Kidney epithelial cell (primary cell): ENCODE measurements at places on chromosomes 5 and 9. TPM values are rescaled to one million over a fixed set of nuclear protein-coding genes. Genes with fewer than 3 reads are reported as not detected.
A peak's percentile ranks its signal among the peaks of the same experiment; 100 is the strongest.

- DNase-seq, result no peak
Measured at GRCh38 chr5:56838409-56839039, 23.2 kb downstream of the MAP3K1 start.

DNA sequence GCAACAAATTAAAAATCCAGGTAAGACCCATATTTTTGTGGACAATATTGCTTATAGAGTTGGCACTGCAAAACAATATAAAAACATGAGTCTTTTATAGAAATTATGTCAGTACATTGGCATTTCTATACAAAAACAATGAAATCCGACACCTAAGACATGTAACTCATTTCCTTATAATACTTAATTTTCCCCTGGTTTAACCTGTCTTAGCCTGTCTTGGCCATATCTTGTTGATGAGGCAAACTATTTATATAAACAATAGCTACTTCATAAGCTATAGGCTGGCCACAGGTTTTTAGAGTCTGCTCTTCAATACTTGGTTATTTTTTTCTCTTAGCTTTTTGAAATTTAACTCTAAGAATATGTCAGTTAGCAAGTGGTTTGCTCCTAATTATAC is 44.7 kb upstream of the IZUMO3 start:
- no peak for DNase-seq

GRCh38 chr5:116404792-116405191 is 169.8 kb downstream of the SEMA6A start:
- no peak for DNase-seq

- DNase-seq, result no peak
Measured at GRCh38 chr9:133252301-133253020, 22.5 kb downstream of the ABO start.

- no peak for DNase-seq
Measured at GRCh38 chr5:66697796-66698564, 101.8 kb downstream of the MAST4 start.

DNA sequence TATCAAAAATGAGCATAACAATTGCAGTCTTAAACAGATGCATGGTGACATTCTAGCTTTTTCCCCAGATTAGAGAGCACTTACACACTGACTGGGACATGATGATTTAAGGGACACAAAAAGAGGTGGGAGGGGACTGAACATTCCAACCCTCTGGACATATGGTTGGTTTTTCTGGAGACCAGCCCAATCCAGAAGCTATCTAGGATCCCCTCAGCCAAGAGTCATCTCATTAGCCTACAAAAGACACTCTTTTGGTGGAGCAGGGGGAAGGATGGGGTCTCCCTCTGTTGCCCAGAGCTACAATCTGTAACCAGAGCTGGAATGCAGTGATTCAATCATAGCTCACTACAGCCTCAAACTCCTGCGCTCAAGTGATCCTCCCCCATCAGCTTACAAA is 97.3 kb upstream of the IQGAP2 start:
- DNase-seq, result no peak

- no peak for DNase-seq
Measured at GRCh38 chr9:108069991-108070390, 580.4 kb upstream of the KLF4 start.

DNA sequence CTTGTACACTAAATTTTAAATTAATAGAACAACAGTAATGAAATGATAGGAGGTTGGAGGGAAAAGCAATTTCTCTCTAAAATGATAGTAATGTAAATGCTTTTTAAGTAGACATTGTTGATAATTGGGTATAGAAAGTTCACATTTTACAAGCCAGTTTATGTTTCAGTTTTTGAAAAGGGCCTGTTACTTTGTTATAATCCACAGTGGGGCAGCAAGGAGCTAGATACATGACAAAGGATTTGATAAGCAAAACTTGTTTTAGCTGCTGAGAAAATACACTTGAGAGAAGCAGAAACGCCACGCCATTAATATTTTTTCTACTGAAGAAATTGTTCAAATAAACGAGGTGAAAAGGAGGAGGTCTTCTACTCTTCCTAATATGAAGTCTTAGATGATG is 30.2 kb downstream of the SREK1 start:
- peak; percentile 2 for DNase-seq

Gene RHOBTB3
- total RNA-seq, result 68.4 and 93.5 TPM in 2 replicates

Gene DNAJC25
- 5.7 and 8.1 TPM in 2 replicates for total RNA-seq

Gene LPAR1
- 4.6 and 6.4 TPM in 2 replicates for total RNA-seq
